ENCODE measurements at places on chromosomes 2 and 18. TPM values are rescaled to one million over a fixed set of nuclear protein-coding genes. Genes with fewer than 3 reads are reported as not detected.

GRCh38 chr2:189188115-189188805, 8.7 kb upstream of the COL5A2 start:
- no peak for DNase-seq

GRCh38 chr18:41378598-41378997, 576.4 kb upstream of the PIK3C3 start:
- no peak for DNase-seq

- no peak for DNase-seq
Measured at GRCh38 chr2:120715353-120715752, 20.3 kb upstream of the GLI2 start.

DNA sequence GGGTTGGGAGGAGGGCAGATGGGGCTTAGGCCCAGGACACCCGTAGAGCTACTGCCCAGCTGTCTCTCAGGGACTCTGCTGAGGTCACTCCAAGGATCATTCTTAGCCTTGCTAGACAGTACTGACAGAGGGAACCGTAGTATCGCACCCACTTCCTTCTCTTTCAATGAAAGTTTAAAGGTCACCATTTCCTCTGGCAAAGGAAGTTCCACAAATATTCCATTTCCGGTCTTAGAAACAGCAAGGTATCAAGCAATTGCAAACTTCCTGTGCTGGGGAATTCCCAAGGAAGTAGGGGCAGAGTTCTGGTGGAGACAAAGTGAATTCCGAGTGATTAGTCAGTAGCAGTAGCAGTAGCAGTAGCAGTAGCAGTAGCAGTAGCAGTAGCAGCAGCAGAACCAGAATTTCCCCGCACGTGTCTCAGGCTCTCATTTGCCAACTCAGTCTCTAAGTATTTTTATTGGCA, 24.7 kb downstream of the IL1B start:
- DNase-seq: no peak

- no peak for DNase-seq
Measured at GRCh38 chr18:59063300-59063906, 76.3 kb upstream of the SEC11C start.

DNA sequence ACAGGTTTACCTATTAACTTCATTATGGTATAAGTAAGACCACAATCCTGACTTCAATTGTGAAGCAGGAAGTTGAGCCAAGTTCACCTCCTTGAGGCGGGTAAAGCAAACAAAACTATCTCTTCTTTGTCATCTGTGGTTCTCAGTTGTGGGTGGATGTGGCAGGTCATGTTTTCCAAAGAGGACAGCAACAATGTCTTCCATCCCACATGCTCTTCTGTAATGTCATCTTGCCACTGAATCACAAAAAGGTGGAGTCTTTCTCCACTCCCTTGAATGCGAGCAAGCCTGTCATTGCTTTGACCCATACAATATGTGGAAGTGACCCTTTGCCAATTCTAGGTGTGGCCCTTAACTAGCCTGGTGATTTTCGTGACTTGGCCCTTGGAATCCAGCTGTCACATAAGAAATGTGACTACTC, 98.7 kb downstream of the GRB14 start:
- no peak for DNase-seq

Gene GALNT14
- 2.0 TPM for total RNA-seq

DNA sequence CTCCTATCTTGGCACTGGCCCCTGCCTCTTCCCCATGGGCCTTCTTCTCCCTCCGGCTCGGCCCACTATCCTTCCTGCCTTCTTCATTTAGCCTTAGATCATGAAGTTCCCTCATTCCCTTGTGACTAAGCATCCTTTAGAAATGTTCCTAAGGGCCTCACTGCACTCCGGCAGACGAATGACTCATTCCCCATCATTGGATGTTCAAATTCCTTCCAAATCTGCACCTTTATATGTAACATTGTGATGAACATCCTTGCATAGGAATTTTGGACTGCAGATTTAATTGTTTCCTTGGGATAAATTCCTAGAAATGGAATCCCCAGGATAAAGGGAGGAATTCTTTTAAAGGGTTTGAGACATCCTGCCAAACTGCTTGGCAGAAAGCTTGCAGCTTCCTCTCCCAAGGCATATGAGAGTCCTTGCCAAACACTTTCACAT, 19.0 kb downstream of the CRACDL start:
- DNase-seq: no peak

Measured in endodermal cell (in vitro differentiated cells).